ENCODE measurements at places on chromosomes 5 and 9. TPM values are rescaled to one million over a fixed set of nuclear protein-coding genes. Genes with fewer than 3 reads are reported as not detected.
A peak's percentile ranks its signal among the peaks of the same experiment; 100 is the strongest.

DNA sequence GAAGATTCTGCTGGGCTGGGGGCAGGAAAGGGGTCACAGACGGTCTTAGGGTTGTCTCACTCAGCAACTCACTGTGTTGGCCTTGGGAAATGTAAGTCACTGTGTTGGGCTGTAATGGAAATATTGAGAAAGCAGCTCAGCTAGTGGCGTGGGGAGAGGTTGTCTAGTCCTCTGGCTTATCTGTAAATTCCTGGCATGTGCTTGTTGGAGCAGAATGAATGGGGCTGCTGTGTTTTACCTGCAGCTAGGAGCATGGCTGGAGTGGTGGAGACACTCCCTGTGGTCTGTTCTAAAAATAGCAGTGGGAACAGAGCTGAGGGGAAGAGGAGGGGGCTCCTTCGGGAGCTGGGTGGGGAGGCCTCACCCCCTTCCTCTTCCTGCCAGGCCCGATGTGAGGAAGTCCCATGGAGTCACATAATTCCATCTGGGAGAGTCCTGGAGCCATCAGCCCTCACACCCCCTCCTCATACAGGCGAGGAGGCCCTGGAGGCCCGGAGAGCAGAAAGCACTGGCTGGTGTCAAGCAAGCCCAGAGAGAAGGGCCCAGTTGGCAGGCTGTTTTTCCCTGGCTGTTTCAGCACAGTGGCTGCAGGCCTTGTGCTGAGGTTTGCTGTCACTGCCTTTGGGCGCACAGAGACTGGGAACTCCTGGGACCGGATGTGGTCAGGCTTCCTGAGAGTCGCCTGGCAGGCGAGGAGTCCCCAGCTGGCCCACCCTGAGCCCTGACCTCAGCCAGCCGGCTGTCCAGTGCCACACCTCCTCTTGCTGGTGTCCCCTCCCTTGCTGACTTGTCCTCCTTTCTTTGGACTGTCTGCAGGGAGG, 84.9 kb downstream of the RGS3 start:
- H3K27ac ChIP-seq = peak overlapping the region; percentile 17
- H3K27me3 ChIP-seq = no peaks in the 10 kb centered on the region
- DNase-seq = no peak
- no peak overlapping the region for H3K4me3 ChIP-seq
- no peaks in the 10 kb centered on the region for H3K36me3 ChIP-seq

DNA sequence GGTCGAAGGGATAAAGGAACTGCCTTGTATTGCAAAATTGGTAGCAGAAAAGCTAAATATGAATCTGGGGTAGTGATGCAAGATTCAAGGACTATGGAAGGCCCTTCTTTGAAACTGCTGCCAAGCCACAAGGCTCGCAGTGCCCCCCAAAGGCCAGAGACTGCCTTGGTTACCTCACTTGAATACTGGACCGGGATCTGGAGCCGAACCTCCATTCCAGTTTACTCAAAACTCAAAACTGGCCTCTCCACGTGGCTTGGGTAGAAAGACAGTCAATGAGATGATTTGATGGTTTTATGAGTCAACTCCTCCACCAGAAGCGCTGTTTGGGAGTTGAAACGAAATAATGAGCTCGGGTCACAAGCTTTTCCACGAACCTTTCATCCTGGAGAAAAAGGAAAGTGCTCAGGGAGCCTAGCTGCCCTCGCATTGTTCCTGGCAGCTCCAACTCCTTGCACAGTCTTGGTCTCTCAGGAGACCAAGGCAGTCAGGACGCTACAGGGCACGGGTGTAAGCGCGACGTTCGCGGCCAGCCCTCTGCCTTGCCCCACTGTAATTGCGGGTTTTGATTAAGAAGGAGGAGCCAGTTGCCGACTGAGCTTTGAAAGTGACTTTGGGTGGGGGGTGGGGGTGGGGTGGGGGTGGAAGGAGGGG, 2.8 kb downstream of the ST8SIA4 start:
- H3K4me1 ChIP-seq = peaks cover 44% of the 10 kb centered on the region
- DNase-seq = no peak
- H3K36me3 ChIP-seq = no peaks in the 10 kb centered on the region
- peak overlapping the region; percentile 100 for H3K4me3 ChIP-seq
- H3K27me3 ChIP-seq = no peaks in the 10 kb centered on the region
- H3K27ac ChIP-seq = peak overlapping the region; percentile 96

DNA sequence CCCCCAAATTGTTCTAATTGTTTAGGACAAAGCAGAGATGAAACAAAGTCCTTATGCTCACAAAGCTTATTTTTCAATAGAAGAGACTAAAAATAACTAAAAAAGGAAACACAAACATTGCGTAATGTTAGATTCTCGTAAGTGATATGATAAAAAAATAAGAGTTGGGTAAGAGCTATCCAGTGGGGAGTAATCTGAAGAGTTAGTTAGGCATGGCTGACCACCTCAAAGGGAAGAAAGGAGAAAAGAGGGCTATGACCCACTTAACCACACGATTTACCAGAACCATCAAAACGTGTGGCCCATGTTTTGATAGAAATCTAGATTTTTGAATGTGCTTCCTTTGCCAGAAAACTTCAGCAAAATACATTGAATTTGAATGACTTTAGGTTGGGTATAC, 1296.8 kb upstream of the NUDT12 start:
- no peaks in the 10 kb centered on the region for H3K27me3 ChIP-seq
- no peak for DNase-seq
- no peak overlapping the region for H3K4me3 ChIP-seq
- H3K27ac ChIP-seq = no peak overlapping the region
- no peaks in the 10 kb centered on the region for H3K36me3 ChIP-seq
- H3K4me1 ChIP-seq = no peaks in the 10 kb centered on the region

DNA sequence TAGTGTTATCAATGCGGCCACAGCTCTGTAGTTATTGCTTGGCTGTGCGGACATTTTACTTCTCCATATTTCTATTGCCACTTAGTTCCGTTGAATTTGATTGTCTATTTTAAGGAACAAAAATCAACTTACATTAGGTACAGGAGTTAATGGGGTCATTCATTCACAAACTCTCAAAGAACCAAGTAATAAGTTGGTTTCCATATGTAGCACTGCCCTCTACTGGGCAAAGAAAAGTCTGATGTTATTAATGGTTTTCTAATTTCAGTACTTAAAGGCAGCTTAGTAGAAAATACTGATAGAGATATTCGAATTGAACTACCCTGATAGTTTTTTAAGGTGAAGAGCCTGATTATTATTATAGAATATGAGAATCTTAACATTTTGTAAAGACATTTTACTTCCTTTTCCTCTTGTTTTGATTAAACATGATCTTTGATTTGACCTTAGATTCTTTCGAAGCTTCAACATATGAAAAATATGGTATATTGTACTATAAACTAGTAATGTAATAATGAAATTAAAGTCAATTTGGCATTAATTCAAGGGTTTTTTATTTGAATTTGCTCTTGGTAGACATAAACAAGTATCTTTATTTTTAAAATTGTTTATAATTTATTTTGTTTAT, 119.5 kb upstream of the CTNND2 start:
- H3K27me3 ChIP-seq = no peaks in the 10 kb centered on the region
- DNase-seq = no peak
- no peaks in the 10 kb centered on the region for H3K36me3 ChIP-seq
- no peak overlapping the region for H3K4me3 ChIP-seq
- no peaks in the 10 kb centered on the region for H3K4me1 ChIP-seq
- no peak overlapping the region for H3K27ac ChIP-seq

Gene GARNL3
- polyA plus RNA-seq = not detected

DNA sequence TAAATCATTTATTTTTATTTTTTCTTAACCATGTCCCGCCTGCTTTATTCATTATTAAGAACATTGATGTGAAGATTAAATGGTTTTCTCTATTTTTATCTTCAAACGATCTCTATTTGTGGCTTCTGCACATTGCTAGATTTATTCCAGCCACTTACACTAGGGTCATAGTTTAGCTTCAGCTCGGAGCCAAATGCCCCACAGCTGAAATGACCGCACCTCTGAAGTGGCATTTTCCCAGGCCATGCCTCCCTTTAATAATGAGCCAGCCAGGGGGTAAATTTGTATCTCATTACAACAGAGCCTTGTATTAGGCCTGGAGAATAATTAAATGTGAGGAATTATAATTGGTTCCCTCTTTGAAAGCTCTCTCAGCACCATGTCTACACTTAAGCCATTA, 89.4 kb downstream of the DOCK8 start:
- H3K36me3 ChIP-seq = peaks cover 6% of the 10 kb centered on the region
- H3K4me1 ChIP-seq = peaks cover 3% of the 10 kb centered on the region
- H3K27ac ChIP-seq = peak overlapping the region; percentile 21
- no peak for DNase-seq
- H3K4me3 ChIP-seq = no peak overlapping the region

GRCh38 chr9:127538849-127539258, 73.2 kb upstream of the STXBP1 start:
- no peak overlapping the region for H3K27ac ChIP-seq
- H3K27me3 ChIP-seq = no peaks in the 10 kb centered on the region
- no peaks in the 10 kb centered on the region for H3K36me3 ChIP-seq
- no peaks in the 10 kb centered on the region for H3K4me1 ChIP-seq

DNA sequence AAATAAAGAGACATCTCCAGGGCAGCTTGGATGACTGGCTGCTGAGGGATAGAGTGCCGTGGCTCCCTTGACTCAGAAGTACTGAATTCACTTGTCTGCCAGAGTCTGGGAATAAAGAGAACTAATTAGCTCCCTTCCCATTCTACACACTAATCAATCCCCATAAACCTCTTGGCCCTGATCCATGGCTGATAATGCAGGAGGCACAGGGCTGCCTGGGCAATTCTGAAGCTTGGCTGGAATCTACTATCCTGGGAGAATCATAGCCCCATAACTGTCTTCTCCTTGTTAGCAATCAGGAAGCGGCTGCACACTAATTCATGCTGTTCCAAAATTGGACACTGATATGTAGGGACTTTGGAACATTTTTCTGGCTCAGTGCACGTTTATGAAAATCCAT, 197.7 kb downstream of the PTTG1 start:
- H3K4me1 ChIP-seq = no peaks in the 10 kb centered on the region
- no peak overlapping the region for H3K27ac ChIP-seq
- H3K27me3 ChIP-seq = peaks cover 9% of the 10 kb centered on the region
- DNase-seq = no peak

GRCh38 chr5:44388321-44389089, 715 bp downstream of the FGF10 start:
- H3K27me3 ChIP-seq = peaks cover 53% of the 10 kb centered on the region
- peaks cover 10% of the 10 kb centered on the region for H3K36me3 ChIP-seq
- no peak overlapping the region for H3K27ac ChIP-seq
- DNase-seq = no peak

Gene S1PR3
- not detected for polyA plus RNA-seq

DNA sequence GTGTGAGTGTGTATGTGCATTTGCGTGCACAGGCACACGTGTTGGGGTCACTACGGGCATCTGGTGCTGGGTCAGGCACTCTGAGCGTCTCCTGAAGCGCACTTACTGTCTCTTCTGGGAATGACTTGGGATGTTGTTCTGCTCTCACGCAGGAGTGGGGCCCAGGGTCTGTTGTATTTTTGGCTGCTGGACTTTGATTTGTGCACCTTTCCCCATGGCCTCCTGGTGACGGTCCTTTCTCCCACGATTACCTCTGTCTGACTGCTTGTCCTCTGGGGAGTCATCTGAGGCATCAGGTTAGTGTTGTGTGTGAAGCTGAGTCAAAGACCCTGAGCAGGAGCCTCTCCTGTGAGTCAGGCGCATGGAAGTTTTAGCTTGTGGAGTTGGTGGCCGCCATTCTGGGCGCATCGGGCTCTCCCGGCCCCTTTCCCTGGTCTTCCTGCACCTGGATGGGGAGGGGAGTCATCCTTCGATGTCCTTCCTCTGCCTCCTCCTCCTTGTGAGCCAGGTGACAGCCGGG, 62.1 kb downstream of the RXRA start:
- DNase-seq = no peak
- H3K27ac ChIP-seq = peak overlapping the region; percentile 69
- peaks cover 41% of the 10 kb centered on the region for H3K4me1 ChIP-seq
- H3K27me3 ChIP-seq = no peaks in the 10 kb centered on the region

DNA sequence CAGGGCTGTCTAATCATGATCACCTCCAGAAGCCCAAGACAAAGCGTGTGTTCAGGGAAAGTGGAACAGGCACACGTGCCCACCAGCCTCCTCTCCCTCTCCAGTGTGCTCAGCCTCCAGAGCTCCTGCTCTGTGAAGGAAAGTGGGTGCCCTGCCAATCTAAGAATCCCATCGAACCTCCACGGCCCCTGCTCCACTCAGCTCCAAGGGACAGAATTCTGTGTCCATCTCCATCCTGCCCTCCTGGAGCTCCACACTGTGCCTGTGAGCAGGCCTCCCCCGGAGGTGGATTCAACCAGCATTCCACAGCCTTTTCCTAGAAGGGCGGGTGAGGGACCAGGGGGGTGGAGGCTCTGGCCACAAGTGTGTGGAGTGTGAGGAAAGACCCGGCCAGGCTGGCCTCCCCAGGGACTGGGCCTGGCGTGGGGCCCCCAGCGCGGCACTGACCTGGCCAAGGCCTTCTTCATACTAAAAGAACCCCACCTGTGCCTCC, 6.0 kb downstream of the EEIG1 start:
- no peak for DNase-seq
- H3K4me1 ChIP-seq = peaks cover 83% of the 10 kb centered on the region
- no peaks in the 10 kb centered on the region for H3K36me3 ChIP-seq
- H3K27me3 ChIP-seq = no peaks in the 10 kb centered on the region
- peak overlapping the region; percentile 92 for H3K4me3 ChIP-seq
- peak overlapping the region; percentile 47 for H3K27ac ChIP-seq

- H3K4me1 ChIP-seq = peaks cover 4% of the 10 kb centered on the region
- peaks cover 53% of the 10 kb centered on the region for H3K27me3 ChIP-seq
- no peak overlapping the region for H3K4me3 ChIP-seq
These were observed 450.0 kb downstream of the GADD45G start for GRCh38 chr9:90054810-90055209.

Gene PCDHB3
- polyA plus RNA-seq = not detected

- no peak overlapping the region for H3K27ac ChIP-seq
- no peak for DNase-seq
- H3K4me3 ChIP-seq = no peak overlapping the region
- peaks cover 5% of the 10 kb centered on the region for H3K4me1 ChIP-seq
These were observed 124.7 kb downstream of the DAB2IP start for GRCh38 chr9:121776001-121776738.

Gene CRB2
- polyA plus RNA-seq = not detected

DNA sequence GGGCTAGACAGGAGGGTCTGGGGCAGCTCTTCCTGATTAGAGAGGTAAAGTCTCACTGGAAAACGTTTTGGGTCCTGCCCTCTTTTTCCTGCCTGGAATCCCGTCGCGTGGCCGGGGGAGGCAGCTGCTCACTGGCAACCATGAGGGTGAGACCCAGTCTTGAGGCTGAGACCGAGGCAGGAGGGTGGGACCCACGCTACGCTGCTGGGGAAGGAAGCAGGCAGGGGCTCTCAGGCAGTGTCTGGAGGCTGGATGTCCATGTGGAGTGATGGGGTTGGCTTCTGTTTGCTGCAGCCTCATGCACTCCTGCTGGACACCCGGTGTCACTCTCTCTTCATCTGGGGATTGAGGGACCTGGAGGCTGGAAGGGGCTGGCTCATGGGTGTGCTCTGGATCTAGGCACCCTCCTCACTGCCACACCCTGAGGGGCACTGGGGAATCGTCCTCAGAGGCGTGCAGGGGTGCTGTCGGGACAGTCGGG, 11.3 kb upstream of the SLC2A6 start:
- peaks cover 5% of the 10 kb centered on the region for H3K4me1 ChIP-seq
- H3K36me3 ChIP-seq = no peaks in the 10 kb centered on the region
- H3K27me3 ChIP-seq = peaks cover 16% of the 10 kb centered on the region

Data from naive B cell (primary cell).